Hepatocyte (in vitro differentiated cells): ENCODE measurements at places on chromosomes 4 and X.

DNA sequence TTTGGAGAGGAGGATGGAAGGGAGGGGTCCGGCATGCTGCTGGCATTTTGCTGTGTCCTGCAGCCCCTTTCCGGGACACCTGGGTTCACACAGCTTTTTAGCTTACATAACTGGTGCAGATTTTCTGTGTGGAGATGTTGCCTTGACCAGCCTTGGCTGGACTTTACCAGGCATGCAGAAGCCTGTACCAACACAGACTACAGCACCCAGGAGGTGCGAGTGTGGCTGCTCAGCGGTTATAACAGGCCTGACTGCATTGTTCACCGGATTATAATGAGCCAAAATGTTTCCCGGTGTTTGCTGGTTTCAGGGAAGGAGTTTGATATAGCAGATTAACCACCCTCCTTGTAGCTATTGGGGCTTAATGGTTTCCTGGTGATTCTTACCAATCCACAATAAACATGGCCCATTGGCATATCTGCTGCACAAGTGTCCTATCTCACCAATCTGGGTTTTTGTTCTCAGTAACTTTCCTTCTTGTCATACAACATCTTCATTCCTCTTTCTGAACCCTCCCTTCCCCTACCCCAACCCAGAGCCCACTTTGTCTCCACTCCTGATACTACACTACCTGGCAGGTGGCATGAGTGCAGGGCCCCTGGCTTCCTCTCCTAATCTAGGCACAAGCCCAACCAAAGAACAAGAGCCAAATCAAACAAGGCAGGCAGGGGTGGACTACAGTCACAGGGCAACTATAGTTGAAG is 3.9 kb downstream of the RPL10 start:
- peak; percentile 5 for DNase-seq

DNA sequence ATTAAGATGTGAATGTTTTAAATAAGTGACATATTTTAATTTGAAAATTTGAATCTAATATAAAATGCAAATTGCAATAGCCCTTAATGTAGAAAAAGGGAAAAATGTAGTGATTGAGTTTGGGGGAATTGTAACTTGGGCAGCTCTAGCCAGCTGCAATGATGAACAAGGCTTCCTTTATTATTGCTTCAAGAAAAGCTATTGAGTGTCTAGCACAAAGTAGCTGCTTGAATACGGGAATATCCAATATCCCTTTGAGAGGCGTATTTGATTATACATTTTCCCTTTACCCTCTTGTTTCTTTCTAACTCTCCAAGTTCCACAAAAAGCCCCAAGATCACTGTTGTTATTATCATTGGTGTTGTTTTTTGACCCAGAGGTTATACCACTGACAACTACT is 21.8 kb downstream of the IL1RAPL1 start:
- DNase-seq: no peak

- DNase-seq: no peak
Observed at GRCh38 chrX:130771230-130771629, 131.8 kb downstream of the ENOX2 start.

DNA sequence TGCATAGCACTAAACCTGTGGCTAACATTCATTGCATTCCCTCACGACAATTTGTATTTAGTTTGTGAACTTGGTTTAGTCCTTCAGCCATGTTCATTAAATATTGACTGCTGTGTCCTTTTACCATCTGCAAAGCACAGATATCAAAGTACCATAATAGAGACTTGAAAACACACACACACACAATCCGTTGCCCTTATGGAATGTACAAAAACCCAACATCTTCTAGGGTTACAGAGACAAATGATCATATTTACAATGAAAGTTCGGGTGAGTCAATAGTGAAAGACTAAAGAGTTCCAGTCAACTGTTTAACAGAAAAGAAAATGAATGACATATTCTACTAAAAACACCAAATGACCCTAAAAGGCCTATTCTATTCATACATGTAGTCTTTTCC is 50.8 kb upstream of the TXK start:
- no peak for DNase-seq

DNA sequence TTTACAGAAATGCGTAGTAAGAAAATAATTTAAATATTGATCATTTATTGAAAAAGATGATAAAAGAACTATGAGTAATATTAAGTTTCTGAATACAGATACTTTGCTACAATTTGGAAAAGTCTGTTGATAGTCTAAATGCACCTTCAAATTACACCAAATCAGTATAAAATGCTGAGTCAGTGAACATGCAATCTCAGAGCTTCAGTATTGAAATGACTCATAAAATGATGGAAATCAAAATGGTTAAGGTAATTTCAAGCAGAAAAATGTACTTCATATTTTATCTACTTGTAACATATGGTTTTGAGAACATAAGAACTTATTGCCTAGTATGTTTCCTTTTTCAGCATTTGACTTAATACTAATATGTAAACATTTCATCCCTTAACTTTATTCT is 448.2 kb downstream of the PCDH10 start:
- DNase-seq: no peak

DNA sequence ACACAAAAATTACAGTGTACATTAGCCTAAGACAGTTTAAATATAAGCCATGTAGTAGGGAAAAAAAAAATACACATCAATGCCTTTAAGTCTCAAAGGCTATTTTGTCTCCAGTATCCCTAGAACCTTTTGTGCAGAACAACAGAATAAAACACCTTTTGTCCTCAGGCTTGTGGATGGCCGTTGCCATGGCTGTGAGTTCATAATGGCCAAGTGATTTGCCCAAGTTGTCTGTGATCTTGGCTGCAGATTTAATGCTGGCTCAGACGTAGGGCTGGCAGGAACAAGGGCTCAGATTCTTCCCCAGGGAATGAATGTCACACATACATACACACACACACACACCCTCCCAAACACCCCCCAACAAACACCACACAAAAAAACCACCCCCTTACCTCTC is 25.3 kb downstream of the GPM6B start:
- DNase-seq: no peak
